A549 treated with GW870086 at 1 μM for 4 hours (cell line): ENCODE measurements at places on chromosomes 12 and 14. TPM values are rescaled to one million over a fixed set of nuclear protein-coding genes. Genes with fewer than 3 reads are reported as not detected.

The KERA gene
- not detected in 5 replicates for total RNA-seq

The CD69 gene
- 0.16 TPM in 1 of 5 replicates, not detected in the others for total RNA-seq

The SIX6 gene
- total RNA-seq = not detected in 5 replicates

The FOXN4 gene
- 0.03 to 0.08 TPM (median 0.06 TPM) in 4 of 5 replicates, not detected in the other for total RNA-seq

The ARHGAP9 gene
- 0.24 to 0.94 TPM (median 0.82 TPM) in 5 replicates for total RNA-seq

The GOLT1B gene
- total RNA-seq = 74.6 to 101 TPM (median 92.4 TPM) in 5 replicates

The TAS2R42 gene
- not detected in 5 replicates for total RNA-seq

The CBLN3 gene
- 1.0 to 1.7 TPM (median 1.2 TPM) in 5 replicates for total RNA-seq

The STXBP6 gene
- total RNA-seq = 2.1 to 2.7 TPM (median 2.5 TPM) in 5 replicates

The SYNDIG1L gene
- not detected in 5 replicates for total RNA-seq

The OR6C2 gene
- total RNA-seq = not detected in 5 replicates

The MDM2 gene
- 44.4 to 65.0 TPM (median 61.7 TPM) in 5 replicates for total RNA-seq

The SPIC gene
- not detected in 5 replicates for total RNA-seq

The C12orf54 gene
- total RNA-seq = not detected in 5 replicates

The ACRBP gene
- 0.19 to 0.24 TPM (median 0.19 TPM) in 3 of 5 replicates, not detected in the others for total RNA-seq

The PMEL gene
- 0.68 to 1.4 TPM (median 0.88 TPM) in 5 replicates for total RNA-seq

The SOAT2 gene
- total RNA-seq = 0.06 to 0.44 TPM (median 0.40 TPM) in 5 replicates
